Stimulated activated CD8-positive, alpha-beta memory T cell treated with anti-CD3 and anti-CD28 coated beads, Interleukin-4, amount 100 ng/mL, for 4 hours (primary cell): ENCODE measurements at places on chromosomes 3 and 15.

DNA sequence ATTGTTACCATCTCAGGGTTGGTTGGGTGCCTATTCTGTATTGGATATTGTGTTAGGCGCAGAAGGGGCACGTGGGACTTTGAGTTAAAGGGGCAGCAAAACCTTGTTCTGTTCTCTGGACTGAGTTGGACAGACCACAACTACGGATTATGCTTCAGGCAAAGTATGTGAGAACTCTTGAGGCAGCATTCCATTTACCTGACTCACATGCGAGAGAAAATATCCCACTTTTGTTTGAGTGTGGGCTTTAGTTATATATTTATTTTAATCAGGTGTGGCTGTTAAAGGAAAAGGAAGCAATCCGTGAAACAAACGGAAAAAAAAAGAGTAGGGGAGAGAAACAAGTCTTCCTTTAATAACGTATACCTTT, 627 bp upstream of the PLS1 start:
- DNase-seq = no peak

- no peak for DNase-seq
Observed at GRCh38 chr3:45948311-45948781, 5.1 kb downstream of the CXCR6 start.

DNA sequence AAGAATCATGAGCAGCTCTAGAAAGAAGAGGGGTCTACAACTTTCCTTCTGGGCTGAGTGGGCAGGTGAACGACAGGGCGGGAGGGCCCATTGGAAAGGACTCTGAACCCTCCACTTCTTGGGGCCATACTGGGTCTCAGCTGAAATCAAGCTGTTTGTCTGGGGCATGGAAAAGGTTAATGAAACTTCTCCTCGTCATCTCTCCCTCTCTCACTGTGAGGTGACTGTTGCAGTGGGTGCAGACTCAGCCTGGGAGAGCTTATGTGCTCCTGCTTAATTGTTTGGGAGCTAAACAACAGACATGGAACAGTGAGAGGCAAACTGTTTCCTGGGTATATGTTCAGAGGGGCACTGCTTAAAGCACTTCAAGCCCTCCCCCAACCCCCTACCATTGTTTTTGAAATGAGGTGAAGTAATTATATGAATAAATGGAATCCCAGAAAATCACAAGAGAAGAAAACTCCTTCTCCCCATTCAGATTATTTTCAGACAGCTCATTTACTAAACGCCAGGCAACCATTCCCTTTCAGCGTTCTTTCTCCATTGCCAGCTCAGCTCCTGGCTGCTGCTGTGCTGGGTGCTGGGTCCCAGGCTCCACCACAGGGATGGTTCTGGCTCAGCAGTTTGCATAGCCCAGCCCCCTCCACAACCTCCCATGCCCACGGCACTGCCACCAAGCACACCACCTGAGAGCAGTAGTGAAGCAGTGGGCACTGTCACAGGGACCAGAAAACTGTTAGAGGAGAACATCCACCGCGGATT, 444.9 kb upstream of the TBL1XR1 start:
- no peak for DNase-seq

DNA sequence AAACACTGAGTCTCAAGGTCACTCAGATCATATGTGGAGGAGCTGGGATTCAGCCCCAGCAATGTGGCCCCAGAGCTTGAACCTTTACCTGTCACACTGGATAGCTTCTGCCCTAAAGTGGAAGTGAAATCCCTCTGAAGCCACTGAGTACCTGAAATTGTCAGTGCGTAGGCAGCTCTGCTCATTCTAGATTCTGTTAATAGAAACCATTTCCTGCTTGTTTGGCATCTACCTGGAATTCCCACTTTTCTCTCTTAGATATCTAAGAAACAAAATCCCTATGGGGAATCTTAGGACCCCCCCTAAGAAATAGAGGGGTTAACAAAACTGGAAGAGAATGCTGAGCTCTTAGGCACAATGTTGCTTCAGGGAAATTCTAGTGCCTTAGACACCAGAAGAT, 29.8 kb downstream of the FBXL22 start:
- DNase-seq = no peak

- no peak for DNase-seq
Observed at GRCh38 chr3:57029924-57030323, 30.5 kb upstream of the SPATA12 start.

DNA sequence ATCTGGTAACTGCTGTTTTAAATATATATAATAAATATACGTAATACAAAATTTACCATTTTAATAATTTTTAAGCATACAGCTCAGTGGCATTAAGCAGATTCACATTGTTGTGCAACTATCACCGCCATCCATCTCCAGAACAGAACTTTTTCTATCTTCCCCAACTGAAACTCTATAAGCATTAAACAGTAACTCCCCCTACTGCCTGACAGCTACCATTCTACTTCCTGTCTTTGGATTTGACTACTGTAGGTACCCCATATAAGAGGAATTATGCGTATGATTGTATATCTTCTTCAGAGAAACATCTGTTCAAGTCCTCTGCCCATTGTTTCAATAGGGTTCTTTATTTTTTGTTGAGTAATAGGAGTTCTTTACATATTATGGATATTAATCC, 36.8 kb downstream of the EID1 start:
- no peak for DNase-seq

GRCh38 chr3:191051037-191051436, 148.0 kb upstream of the OSTN start:
- no peak for DNase-seq

DNA sequence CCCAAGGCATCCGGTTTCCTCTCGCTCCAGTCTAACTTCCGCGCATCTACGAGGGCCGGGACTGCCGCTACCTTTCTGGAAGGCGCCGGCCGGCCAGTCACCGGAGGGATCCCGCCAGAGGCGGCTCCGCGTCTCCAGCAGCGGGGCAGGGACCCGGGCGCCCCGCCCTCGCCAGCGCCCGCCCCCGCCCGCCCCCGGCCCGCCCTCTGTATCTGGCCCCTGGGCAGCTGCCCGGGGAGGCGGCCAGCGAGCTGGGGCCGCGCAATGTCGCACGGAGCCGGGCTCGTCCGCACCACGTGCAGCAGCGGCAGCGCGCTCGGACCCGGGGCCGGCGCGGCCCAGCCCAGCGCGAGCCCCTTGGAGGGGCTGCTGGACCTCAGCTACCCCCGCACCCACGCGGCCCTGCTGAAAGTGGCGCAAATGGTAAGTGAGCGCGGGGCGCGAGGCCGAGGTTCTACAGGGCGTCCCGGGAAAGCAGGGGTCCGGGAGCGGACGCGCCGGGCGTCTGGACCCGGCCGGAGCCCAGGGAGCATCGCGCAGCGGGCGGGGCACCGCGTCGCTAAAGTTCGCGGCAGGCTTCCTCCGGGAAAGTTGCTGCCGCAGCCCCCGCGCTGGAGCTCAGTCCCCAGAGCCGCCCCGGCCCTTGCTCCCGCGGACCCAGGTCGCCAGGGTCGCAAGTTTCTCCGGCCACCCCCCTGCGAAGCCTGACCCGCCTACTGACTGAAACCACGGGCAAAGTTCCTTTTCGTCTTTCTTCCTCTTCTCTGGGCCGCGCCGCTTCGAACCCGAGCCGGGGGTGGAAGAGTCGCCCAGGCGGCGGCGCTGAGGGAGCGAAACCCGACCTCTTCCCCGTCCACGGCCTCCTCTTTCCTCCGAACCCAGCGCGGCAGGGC, at the start of gene CMTM7:
Gene CMTM7 (plus strand): TSS at position 211 of the 893 bp plus-strand sequence. CDS start 54 bp downstream, at position 265.
- DNase-seq = no peak

GRCh38 chr3:62882676-62883200, 7.5 kb upstream of the CADPS start:
- no peak for DNase-seq

GRCh38 chr15:81126892-81127291, 7.2 kb upstream of the CFAP161 start:
- DNase-seq = no peak

GRCh38 chr3:152380043-152380442, 111.3 kb downstream of the MBNL1 start:
- no peak for DNase-seq

DNA sequence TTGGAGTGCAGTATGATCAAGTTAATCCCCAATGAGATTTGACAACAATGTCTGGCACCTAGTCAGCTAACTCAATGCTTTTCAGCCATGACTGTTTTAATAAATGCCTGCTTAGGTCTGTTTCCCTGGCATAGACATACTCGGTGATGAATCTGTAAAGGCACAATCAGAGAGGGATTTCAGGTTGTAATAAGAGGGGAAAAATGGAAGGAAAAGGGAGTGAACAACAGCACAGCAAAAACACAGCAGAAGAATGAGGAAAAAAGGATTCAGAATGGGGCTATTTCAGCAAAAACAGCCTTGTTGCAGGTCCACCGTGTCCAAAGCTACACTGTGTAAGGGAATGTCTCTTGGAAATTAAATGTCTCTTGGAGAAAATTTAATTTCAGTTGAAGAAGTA, 19.3 kb upstream of the CHD2 start:
- DNase-seq = no peak

DNA sequence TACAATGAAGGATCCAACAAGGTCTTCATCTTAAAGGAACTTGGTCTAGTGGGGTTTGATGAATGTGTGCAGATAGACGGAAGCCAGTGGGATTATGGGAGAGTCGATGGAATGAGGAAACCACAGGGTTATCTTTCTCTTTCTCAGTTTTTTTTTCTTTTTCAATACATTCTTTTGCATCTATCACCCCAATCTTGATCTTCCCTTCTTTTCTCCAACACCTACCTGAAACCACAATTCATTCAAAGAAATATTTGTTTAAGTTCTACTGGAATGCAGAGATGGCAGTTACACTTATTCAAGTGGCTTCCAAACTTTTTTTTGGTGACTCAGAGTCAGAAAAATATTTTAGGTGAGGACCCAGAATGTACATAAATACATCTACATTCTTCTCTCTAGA, 1.7 kb downstream of the TMEM212 start:
- DNase-seq = no peak

DNA sequence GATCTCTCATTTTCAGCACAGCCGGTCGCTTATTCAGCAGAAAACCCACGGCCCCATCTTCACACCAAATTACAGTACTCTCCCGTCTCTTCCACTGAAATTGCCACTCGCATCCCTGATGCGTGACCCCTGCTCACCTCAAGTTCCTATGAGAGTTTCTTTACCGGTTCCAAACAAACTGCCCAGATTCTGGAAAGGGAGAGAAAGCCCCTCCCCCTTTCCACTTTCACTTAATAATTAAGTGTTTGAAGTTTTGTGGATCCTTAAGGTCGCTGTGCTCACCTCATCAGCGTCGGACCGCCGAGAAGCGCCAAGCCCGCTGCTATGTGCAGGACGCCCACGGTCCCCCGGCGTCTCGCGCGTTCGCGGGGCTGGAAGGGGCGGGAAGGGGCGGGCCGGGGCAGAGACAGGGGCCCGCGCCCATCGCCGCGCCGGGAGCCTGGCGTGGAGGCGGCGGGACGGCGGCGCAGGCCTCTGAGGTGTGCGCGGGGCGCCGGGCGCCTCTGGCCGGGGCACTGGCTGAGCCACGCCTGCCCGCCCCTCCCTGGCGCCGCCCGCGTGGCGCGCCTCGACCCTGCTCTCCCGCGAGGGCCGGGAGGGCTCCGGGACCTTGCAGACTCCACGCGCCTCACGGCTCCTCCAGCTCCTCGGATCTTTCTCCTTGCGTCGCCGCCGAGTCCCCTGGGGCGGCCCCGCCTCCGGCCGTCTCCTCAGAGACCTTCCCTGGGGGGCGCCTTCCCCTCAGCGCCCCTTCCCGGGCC, at the start of gene GPR156:
Gene GPR156 (minus strand): TSS at position 476 of the 761 bp plus-strand sequence. CDS start 41,124 bp downstream, outside the sequence.
- no peak for DNase-seq

DNA sequence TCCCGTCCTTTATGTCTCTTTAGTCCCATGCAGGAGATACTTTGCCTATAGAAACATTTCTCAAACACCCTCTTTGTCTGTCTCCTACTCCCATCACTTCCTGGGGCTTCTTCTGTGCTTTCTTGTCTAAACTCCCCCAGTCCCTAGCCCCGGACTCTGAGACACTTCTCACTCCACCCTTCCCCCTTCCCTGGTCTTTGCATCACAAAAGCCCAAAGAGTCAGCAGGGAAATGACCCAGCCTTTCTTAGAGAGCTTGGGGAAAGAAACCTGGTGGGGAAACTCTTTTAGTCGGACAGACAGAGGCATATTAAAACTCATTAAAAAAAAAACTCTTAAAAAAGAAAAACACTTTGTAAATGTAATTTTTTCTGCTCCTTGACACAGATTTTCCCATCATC, 211.2 kb downstream of the TJP1 start:
- DNase-seq = no peak

- no peak for DNase-seq
Observed at GRCh38 chr3:48997102-48997635, 7.1 kb downstream of the P4HTM start.

DNA sequence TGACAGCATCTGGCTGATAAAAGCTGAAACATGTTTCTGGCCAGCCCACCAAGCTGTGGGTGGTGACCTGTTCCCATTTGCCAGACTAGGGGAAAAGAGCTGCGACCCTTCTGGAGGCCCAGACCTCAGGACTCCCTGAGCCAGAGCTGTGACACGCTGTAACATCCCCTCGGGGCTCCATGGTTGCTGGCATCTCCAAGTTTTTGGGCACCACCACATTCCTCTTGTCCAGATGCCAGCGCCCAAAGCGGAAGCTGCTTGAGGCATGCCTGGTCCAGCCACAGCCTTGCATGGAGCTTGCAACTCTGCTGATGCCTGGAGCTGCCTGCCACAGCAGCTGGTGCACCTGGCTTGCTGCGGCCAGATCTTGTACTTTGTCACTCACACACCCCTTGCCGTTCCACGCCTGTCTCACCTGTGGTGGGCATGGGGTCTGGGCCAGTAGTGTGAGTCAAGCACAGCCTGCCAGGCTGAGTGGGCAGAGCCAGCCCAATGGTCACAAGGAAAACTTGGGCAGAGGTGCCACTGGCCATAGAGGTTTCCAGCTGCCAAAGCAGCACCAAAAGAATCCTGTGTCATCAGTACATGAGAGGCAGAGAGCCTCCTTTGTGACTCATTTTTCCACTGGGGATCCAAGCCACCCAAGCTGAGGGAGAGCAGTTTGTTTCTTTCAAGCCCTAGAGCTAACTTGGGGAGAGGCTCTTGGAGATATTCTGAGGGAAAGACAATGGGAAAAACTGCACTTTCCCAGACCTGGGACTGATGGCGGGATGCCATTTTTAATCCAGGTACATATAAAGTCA, 45.7 kb upstream of the PTX3 start:
- DNase-seq = no peak

DNA sequence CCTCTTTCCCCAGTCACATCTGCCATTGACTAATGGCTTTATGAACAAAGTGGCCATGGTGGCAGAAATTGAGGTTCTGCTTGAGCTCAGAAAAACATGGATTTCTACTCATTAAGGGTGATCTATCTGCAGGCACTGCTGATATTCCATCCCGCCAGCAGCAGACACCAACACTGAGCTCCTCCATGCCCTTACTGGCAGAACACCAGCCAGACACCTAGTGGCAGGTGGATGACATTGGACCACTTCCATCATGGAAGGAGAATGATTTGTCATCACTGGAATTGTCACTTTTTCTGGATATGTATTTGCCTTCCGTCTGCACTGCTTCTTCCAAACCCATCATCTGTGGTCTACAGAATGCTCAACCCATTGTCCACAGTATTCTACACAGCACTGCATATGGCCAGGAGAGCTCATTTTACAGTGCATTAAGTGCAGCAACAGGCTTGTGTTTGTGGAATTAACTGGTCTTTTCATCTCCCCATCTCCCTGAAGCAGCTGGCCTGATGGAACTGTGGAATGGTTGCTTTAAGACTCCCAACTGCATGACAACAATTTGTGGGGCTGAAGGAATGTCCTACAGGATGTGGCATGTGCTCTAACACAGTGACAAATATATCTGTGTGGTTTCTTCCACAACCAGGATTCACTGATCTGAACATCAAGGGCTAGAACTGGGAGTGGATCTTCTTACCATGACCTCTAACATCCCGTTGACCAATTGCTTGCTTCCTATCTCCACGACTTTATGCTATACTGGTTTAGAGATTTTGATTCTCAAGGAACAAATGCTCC, 103.4 kb downstream of the WNT7A start:
- DNase-seq = no peak

GRCh38 chr15:56128081-56128480, 115.6 kb downstream of the RFX7 start:
- DNase-seq = no peak
